ENCODE measurements at places on chromosomes 3 and 15. TPM values are rescaled to one million over a fixed set of nuclear protein-coding genes. Genes with fewer than 3 reads are reported as not detected.

- DNase-seq, result no peak
Observed at GRCh38 chr15:56886363-56886931, 32.0 kb upstream of the TCF12 start.

DNA sequence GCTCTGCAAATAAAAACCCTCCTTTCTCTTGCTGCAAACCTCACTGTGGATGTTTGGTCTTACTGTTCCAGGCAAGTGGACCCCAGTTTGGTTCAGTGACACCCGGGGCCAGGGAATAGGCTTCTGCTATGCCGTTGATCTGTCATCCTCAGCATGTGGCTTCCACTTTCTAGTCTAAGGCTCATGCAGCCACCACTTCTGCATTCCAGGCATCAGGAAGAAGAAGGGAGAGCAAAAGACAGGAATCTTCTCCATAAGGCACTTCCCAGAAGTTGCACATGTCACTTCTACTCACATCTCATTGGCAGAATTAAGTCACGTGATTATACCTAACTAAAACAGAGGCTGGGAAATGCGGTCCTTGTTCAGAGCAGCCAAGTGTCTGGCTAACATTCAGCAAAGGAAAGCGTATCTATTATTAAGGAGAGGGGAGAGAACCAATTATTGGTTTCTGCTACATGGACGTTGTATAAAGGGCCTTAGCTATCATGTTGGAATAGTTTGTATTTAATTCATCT lies 173.6 kb upstream of the PFN2 start:
- DNase-seq, result no peak

DNA sequence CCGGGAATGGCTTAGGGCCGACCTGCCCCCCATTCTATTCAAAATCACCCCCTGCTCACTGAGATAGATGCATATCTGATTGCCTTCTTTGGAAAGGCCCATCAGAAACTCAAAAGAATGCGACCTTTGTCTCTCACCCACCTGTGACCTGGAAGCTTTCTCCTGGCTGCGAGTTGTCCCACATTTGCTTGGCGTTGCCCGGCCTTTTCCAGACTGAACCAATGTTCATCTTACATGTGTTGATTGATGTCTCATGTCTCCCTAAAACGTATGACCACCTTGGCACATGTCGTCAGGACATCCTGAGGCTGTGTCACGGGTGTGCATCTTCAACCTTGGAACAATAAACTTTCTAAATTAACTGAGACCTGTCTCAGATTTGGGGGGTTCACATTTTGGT lies 3.4 kb upstream of the MUC20 start:
- no peak for DNase-seq

GRCh38 chr3:170130532-170130931 lies 51.0 kb downstream of the PHC3 start:
- no peak for DNase-seq

- DNase-seq, result no peak
Observed at GRCh38 chr15:78880813-78881212, 8.1 kb downstream of the MORF4L1 start.

GRCh38 chr3:119810018-119810435 lies 28.1 kb downstream of the NR1I2 start:
- DNase-seq, result no peak

- DNase-seq, result no peak
Observed at GRCh38 chr3:119608405-119609000, 10.8 kb downstream of the PLA1A start.

GRCh38 chr3:124952282-124952855 lies 17.8 kb upstream of the MUC13 start:
- no peak for DNase-seq

- DNase-seq, result no peak
Observed at GRCh38 chr3:5149306-5149880, 27.3 kb downstream of the ARL8B start.

- no peak for DNase-seq
Observed at GRCh38 chr3:151841801-151842200, 27.9 kb downstream of the AADAC start.

The GPR149 gene
- not detected for total RNA-seq

The KCNH8 gene
- total RNA-seq, result 3.5 TPM

The DVL3 gene
- total RNA-seq, result 93.8 TPM

The BFSP2 gene
- total RNA-seq, result not detected

The CD96 gene
- total RNA-seq, result not detected

The CHRFAM7A gene
- 12.7 TPM for total RNA-seq

The TMC3 gene
- not detected for total RNA-seq

The KBTBD12 gene
- not detected for total RNA-seq

Data from neural crest cell (in vitro differentiated cells).